ENCODE measurements at places on chromosomes 11 and 22.

GRCh38 chr11:19907008-19907579 lies 194.5 kb downstream of the NAV2 start:
- no peak for DNase-seq

DNA sequence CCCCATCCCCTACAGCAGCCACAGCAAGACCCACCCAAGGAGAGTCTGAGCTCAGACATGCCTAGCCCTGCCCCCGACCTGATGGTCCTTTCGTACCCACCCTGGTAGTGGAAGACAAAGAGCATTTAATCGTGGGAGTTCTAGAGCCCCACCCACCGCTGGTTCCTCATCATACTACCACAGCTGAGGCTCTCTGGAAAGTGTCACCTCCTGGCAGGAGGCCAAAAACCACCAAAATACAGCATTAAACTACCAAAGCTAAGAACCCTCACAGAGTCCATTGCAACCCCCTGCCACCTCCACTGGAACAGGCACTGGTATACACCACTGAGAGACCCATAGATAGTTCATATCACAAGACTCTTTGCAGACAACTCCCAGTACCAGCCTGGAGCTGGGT lies 311.1 kb downstream of the TENM4 start:
- no peak for DNase-seq

- no peak for DNase-seq
Measured at GRCh38 chr11:134581966-134582769, 170.1 kb upstream of the B3GAT1 start.

- no peak for DNase-seq
Measured at GRCh38 chr11:83285151-83285770, 906 bp downstream of the CCDC90B start.

DNA sequence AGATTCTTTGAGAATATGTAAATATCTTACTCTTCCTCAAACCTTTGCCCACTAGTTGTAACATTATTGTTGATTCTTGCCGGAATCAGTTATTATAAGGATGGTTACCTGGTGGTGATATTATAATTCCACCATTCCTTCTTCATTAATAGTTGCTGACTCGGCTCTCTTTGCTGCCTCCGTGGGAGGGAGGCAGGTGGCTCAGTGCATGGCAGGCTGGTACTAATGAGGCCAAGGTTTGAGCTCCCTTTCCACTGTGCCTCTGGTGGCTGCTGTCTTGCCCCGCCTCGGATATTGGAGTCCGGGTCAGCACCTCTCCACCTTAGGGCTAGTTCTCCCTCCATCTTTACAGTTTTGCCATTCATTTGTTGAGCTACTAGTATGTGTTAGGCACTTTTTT lies 12.7 kb downstream of the CD6 start:
- no peak for DNase-seq

DNA sequence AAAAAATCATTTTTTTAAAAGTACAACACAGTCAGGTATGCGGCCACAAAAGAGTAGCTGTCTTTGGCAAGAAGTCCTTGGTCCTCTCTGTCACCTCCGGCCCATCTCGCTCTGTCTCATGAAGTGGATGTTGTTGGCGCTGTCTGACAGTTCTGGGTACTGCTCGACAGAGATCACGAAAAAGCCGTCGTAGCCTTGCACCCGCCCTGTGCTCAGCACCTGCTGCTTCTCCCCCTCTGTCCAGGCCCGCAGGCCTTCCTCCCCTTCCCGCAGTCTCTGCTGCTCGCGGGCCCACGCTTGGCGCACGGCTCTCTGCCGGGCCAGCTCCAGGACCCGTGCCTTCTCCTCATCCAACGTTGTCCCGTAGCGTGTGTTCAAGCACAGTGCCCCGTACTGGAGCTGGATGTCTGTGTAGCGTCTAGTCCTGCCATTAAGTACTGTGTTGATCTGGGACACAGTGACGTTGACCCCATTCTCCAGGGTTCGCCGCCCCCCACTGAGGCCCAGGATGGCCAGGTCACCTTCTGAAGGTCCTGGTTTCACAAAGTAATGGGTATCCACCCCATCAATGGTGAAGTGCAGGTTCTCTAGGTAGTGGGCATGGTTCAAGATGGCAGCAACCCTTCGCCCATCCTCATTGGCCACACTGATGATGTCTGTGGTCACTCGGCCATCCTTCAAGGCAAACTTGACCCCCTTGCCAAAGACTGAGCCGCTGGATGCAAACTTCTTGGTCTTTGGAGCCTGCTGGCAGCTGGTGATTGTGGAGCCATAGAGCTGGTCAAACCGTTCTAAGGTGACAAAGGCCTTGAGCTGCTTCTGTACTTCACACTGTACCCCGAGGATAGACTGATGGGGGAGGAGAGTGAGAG lies 83.5 kb upstream of the NARS2 start:
- DNase-seq = no peak

- DNase-seq = no peak
Measured at GRCh38 chr22:47061226-47061625, 298.8 kb downstream of the TBC1D22A start.

DNA sequence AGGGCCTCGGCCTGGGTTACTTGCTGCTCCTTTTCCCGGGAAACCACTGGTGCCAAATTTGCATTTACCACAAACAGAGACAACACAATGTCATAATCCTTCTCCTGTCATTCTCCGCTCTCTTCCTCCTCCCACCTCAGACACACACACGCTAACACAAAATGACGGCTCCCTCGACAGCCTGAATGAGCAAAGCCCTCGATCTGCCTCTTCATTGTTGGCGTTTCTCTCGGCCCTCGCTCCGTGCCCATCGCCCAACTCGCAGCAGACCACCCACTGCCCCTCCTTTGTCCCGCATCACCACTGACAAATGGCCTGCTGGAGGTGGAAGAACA lies 12.5 kb upstream of the TCF20 start:
- no peak for DNase-seq

DNA sequence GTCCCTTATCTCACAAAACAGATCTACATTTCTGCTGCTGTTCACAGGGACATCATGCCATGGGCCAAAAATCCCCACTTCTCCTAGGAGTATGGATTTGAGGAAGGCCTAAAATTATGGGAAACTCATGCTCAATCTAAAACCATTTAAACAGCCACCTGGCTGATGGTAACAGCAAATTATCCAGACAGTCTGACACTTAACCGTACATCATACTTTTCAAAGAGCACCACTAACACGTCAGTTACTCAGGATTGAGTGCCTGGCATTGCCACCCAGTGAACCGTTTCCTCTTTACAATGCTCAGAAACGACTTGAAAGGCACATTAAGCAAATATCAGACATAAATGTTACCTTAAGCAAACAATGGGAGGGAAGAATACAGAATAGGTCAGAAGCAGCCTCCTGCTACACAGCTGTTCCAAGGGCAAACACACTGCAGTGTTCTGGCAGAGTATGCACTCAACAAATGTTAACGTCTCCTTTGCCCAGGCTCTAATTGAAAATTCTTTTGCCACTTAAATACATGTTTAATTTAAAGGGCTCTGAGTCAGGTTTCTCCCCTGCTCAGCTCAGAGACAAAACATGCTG lies 18.8 kb upstream of the SLC36A4 start:
- DNase-seq = no peak

GRCh38 chr11:100612766-100613165 lies 74.3 kb upstream of the ARHGAP42 start:
- DNase-seq = no peak

DNA sequence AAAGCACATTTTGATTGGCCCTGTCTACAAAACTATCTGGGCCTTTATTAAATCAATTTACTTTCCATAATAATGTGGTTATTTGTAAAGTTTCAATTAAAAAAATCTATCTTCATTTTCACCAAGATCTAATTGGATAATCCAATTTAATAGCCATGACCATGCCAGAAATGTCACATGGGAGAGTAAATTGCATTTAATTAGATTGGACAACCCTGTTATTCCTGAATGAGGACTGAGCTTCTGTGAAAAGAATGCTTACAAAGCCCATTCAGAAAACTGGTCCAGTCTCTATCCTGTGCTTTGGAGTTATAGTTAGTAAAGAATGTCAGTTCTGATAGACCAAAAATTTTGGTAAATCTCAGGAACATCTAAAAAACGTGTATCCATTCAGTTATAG lies 541.9 kb upstream of the ANO5 start:
- DNase-seq = no peak

GRCh38 chr22:40082184-40082583 lies 87.4 kb downstream of the FAM83F start:
- no peak for DNase-seq

- no peak for DNase-seq
Measured at GRCh38 chr11:35549787-35550186, 24.4 kb upstream of the PAMR1 start.

DNA sequence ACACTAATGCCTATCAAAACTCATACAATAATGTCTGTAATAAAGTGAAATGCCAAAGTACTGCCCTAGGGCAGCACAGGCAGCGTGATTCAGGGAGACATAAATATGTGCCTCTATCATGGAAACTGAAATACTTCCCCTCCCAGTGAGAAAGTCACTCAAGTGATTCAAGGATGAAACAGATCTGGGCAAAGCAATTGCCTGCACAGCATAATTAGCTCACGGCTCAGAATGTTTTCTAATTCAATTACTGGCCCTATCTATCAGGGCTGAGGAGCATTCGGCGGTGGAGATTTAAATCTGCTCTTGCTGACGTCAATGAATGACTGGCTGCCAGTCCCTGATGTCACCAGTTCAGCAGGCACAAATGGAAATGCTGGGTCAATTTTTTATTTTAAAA lies 27.7 kb upstream of the PPP2R1B start:
- DNase-seq = no peak

DNA sequence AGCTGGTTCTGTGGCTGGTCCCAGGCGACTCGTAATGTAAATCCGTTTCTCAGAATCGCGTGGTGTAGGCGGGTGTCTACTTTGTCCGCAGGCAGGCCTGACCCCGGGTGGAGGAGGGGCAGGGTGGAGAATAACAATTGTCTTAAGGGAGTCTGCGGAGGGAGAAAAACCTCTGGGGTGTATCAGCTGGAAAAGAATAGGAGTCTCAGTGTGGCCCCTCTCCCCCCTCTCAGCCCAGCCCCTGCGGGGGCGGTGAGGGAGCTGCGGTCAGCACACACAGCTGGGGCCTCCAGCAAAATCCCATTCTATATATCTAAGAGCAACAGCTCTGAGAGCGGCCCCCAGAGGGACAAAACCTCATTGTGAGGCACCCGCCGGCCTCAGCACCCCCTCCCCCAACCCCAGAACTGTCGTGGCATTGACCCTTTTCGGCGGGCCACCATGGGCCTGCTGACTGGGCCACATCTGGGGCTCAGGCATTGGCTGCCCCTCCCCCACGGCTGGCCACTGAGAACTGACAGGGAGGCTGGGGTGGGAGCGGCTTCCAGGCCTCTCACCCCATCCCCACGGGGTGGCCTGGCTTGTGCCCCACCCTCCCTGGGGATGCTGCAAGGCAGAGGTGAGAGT lies 2.7 kb upstream of the MYRF start:
- no peak for DNase-seq

DNA sequence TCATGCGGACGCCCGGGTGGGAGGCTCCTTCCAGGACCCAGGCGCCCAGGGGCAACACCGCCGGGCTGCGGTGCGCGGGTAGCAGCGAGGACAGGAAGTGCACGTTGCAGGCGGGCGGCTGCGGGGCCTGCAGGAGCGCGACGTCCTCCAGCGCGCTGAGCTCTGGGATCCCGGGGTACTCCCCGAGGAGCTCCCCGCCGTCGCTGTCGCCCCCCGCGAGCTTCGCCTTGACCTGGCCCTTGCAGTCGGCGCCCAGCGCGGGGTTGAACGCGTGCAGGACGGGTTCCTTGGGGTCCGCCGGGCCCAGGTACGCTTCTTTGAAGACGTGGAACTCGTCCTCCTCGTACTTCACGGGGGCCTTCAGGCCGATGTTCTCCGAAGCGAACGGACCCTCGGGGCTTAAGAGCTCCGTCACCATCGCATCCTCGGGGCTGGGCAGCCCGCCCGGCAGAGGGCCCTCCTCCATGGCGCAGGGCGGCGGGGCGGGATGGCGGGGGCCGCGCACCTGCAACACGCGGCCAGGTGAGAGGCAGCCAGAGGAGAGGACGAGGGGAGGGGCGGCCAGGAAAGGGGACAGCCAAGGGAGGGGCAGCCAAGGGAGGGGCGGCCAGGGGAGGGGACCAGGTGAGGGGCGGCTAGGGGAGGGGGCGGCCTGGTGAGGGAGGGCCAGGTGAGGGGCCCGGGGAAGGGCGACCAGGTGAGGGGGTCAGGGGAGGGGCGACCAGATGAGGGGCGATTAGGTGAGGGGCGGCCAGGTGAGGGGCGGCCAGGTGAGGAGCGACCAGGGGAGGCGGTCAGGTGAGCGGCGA lies 921 bp downstream of the TESMIN start:
- DNase-seq = no peak

DNA sequence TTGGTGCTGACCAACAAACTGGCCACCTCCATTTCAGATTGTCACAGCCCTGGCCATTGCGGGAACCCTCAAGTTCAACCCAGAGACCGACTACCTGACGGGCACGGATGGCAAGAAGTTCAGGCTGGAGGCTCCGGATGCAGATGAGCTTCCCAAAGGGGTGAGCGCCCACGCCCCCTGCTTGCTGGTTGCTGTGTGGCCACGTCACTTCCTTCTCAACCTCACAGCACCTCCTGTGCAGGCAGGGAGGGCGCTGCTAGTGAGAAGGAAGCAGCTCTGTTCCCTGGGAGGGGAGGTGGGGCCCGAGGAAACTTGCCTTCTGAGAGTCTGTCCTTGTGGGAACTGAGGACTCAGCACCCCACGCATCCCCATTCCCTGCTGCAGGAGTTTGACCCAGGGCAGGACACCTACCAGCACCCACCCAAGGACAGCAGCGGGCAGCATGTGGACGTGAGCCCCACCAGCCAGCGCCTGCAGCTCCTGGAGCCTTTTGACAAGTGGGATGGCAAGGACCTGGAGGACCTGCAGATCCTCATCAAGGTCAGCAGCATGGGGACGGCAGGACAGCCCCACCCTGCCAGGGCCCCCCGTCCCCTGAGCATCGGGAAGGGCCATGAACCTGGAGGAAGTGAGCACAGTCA lies 19.3 kb downstream of the POLR3H start:
- peak; percentile 17 for DNase-seq
